ENCODE measurements at places on chromosomes 2 and 18.

DNA sequence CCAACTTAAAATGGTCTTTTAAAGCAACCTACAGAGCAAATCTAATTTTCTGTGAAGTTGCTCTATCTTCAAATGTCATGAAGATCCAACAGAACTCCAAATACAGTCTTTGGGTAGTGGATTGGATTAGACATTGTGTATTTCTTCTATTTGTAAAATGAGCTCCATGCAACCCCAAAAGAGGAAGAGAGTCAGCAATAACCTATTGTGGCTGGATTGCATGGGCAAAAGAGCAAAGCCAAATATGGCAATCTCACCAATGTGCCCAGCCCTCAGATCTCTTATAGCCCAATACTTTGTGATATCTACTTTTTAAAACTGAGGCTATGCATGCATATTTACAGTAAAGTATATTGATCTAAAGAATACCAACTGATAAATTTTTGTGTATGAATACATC is 146.3 kb downstream of the TXNL1 start:
- no peak for DNase-seq

GRCh38 chr2:157989227-157989626 is 112.4 kb upstream of the UPP2 start:
- DNase-seq = no peak

DNA sequence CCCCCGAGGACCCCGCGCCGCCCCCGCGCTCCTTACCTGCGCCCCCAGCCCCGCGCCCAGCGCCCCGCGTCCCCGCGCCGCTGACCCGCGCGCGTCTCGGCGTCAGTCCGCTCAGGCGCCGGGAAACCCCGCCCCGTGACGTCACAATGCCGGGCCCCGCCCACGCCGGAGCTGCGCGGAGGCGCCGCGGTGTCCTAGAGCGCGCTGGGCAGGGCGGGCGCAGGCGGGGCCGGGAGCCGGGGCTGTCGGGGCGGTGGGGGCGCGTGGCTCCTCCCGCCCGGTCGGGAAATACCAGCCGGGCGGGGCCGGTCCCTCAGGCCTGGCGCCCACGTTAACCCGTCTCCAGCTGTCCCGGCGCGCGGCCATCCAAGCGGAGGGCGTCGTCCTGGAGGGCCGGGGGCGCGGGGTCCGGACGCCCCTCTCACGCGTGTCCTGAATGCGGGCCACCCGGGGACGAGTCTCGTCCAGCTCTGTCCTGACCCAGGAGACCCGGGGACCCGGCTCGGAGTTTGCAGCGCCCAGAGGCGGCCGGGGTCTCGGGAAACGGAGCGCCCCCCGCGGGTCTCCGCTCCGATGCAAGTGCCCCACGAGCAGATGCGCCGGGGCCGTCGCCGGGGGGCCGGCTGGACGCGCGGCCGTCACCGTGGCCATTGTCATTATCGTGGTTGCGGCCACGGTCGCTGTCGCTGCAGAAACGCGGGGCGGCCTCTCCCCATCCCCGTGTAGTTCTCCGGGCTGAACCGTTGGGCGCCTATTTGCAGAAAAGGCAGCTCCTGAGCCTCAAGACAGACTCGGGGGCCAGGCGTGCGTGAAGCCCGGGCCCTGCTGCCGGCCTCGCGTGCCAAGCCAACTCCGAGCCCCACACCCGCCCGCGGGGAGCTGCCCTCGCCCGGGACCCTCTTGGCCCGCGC is at the start of gene SLC66A2:
SLC66A2 (minus strand) TSS at position 109 of the 911 bp plus-strand sequence. CDS start 727 bp downstream, outside the sequence.
- no peak for DNase-seq

GRCh38 chr2:41771710-41772109 is 276.1 kb upstream of the PKDCC start:
- DNase-seq = no peak

Measured in cortex of kidney (tissue), 1 donor.